Thoracic aorta (tissue), 2 donors: ENCODE measurements at places on chromosomes 5 and 9. TPM values are rescaled to one million over a fixed set of nuclear protein-coding genes. Genes with fewer than 3 reads are reported as not detected.

The PCDHGA2 gene
- total RNA-seq = 13.8 TPM

The MARCHF11 gene
- not detected for total RNA-seq

GRCh38 chr9:97848480-97849237, 4.4 kb upstream of the FOXE1 start:
- no peak for DNase-seq

- no peak for DNase-seq
Observed at GRCh38 chr5:158966716-158967115, 133.0 kb downstream of the EBF1 start.

DNA sequence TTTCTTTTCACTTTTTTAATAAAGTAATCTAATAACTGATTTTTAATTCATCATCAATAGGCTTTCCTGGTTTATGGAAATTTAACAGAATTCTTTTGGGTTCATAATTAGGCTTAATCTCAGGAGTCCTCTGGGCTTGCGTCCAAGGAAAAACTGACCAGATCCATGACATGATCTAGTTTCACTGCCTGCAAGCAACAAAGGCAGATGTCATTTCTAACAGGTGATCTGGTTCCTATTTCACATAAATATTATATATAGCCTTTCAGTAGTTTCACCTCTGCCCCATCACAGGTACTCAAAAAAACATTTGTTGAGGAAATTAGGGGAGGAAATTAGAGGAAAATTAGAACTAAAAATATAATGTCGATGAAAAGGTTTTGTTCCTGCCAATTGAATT, 126.4 kb downstream of the FBXL17 start:
- no peak for DNase-seq
